ENCODE measurements at places on chromosomes 6 and 20. TPM values are rescaled to one million over a fixed set of nuclear protein-coding genes. Genes with fewer than 3 reads are reported as not detected.

The C20orf204 gene
- 0.24 TPM for total RNA-seq

The KIAA0408 gene
- total RNA-seq: 5.8 TPM

The OR2W1 gene
- not detected for total RNA-seq

The RPRD1B gene
- 50.7 TPM for total RNA-seq

The CCN5 gene
- not detected for total RNA-seq

DNA sequence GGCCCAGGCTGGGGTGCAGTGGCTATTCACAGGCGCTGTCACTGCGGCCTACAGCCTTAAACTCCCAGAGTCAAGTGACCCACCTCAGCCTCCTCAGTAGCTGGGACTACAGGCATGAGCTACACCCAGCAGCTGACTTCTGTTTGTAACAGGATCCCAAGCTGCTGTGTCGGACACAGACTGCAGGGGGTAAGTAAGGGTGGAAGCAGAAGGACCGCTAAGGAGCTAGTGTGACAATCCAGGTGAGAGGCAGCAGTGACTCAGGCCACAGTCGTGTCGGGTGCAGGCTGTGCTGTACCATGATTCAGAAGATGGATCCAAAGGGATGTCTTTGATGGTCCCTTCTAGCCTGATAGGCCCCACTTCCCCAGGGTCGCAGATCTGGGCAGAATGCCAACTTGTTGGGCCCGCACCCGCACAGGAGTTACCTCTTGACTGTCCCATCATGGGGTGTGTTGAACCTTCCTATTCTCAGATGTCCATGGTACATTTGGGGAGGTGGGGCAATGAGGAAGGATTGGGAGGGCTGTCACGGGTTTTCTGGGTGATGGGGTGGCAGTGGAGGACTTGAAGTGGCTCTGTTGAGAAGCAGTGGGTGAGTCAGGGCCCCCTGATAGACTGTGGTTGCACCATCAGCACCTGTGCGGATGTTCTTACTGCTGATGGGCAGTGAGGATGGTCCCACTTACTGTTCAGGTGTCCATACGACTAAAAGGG is 25.3 kb downstream of the AAR2 start:
- DNase-seq: no peak
- H3K27me3 ChIP-seq: no peaks in the 10 kb centered on the region
- H3K4me1 ChIP-seq: no peaks in the 10 kb centered on the region

DNA sequence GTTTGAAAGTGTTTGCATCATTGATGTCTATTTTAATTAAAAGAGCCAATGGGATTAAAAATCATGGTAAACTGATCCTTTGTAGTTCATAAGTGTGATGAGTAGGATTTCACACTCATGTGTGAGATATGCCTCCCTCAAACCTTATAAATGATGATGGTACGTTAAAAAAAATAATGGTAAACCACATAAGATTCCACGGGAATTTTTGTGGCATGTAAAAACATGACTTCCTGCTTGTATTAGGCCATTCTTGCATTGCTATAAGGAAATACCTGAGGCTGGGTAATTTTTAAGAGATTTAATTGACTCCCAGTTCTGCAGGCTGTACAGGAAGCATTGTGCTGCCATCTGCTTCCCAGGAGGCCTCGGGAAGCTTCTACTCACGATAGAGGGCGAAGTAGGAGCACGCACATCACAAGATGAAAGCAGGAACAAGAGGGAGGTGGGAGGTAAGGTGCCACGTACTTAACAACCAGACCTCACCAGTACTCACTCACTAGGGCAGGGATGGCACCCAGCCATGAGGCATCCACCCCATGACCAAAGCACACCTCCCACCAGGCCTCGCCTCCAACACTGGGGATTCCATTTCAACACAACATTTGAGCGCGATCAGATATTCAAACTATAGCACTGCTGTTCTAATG is 187.6 kb upstream of the QKI start:
- H3K4me3 ChIP-seq: no peak overlapping the region
- no peaks in the 10 kb centered on the region for H3K27me3 ChIP-seq

DNA sequence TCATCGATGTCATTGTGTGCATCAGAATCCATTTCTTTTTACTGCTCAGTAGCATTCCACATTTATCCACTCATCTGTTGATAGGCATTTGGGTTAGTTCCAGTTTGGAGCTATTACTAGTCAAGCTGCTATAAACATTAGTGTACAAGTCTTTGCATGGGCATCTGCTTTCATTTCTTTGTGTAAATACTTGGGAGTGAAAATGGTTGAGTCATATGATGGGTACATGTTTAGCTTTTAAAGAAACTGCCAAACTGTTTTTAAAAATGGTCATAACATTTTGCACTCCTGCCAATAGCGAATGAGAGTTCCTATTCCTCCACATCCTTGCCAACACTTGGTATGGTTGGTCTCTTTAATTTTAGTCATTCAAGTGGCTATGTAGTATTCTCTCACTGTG is 21.2 kb upstream of the SLC22A2 start:
- no peaks in the 10 kb centered on the region for H3K4me1 ChIP-seq
- no peak overlapping the region for H3K4me3 ChIP-seq
- no peak overlapping the region for H3K27ac ChIP-seq
- no peaks in the 10 kb centered on the region for H3K27me3 ChIP-seq

DNA sequence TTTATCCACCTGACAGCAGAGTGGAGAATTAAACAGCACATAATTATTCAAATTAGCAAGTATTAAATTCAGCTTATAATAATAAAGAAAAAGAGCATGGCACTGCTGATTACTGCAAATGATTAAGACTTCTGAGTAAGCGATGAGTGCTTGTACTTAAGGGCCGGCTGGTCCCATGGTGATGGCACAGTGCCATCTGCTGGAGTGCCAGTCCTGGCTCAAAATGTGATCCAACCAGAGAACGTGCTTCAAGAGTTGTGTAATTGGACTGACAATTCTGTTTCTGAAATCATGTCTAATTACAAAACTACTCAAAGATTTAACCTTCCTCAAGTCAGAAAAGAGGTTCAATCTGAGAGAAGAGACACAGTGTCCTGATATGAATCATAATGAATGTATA is 181.6 kb upstream of the RGS17 start:
- no peak overlapping the region for H3K27ac ChIP-seq
- H3K4me3 ChIP-seq: no peak overlapping the region
- H3K4me1 ChIP-seq: no peaks in the 10 kb centered on the region
- no peaks in the 10 kb centered on the region for H3K36me3 ChIP-seq
- peak; percentile 46 for DNase-seq

All from SJSA1 (cell line).